Activated CD8-positive, alpha-beta memory T cell treated with anti-CD3 and anti-CD28 coated beads for 4 hours (primary cell): ENCODE measurements at places on chromosomes 1 and 21.

DNA sequence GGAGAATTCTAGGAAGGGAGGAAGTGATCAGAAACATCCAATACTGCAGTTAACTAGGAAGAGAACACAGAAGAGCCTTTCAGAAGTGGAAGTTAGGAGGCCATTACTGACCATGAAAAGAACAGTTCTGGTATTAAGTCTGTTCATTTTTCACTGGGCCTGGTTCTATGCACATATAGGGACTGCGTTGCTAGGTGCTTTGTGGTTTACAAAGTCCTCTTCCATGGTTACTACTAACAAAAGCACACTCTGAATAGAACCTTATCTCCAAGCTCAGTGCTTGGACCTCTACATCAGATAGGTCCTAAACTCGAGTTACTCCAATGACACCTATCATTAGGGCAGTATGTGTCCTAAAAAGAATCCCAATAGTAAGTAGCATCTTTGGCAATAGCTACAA is 75.4 kb downstream of the RPAP2 start:
- DNase-seq: no peak

- no peak for DNase-seq
These were observed 199.5 kb downstream of the LRRIQ3 start for GRCh38 chr1:73998348-73998959.

- no peak for DNase-seq
These were observed 331.5 kb upstream of the AJAP1 start for GRCh38 chr1:4322881-4323280.

- no peak for DNase-seq
These were observed 254.9 kb upstream of the CACYBP start for GRCh38 chr1:174744886-174745285.

GRCh38 chr1:194723067-194723466 is 1536.7 kb upstream of the B3GALT2 start:
- no peak for DNase-seq

- DNase-seq: no peak
These were observed 14.9 kb upstream of the AGT start for GRCh38 chr1:230728710-230729392.

DNA sequence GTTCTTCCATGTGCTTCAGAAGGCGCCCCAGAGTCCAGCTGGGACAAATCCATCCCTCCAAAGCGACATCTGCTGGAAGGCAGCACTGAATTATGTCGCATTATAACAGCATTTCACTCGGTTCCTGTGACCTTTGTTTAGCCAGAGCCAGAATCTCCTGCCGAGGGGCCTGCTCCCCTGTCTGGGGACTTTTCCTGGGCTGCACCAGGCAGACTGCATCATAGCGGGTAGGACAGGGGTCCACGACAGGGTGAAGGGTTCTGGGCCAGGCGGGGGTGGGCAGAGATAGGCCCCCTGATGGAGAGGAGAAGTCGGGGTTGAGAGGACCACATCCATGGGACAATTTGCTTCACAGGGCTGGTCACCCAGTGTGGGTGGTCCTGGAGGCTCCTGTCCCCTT is 276.9 kb downstream of the MATN1 start:
- DNase-seq: no peak

GRCh38 chr1:100511058-100511457 is 26.9 kb upstream of the GPR88 start:
- no peak for DNase-seq

GRCh38 chr1:214342525-214342924 is 61.6 kb downstream of the SMYD2 start:
- no peak for DNase-seq

DNA sequence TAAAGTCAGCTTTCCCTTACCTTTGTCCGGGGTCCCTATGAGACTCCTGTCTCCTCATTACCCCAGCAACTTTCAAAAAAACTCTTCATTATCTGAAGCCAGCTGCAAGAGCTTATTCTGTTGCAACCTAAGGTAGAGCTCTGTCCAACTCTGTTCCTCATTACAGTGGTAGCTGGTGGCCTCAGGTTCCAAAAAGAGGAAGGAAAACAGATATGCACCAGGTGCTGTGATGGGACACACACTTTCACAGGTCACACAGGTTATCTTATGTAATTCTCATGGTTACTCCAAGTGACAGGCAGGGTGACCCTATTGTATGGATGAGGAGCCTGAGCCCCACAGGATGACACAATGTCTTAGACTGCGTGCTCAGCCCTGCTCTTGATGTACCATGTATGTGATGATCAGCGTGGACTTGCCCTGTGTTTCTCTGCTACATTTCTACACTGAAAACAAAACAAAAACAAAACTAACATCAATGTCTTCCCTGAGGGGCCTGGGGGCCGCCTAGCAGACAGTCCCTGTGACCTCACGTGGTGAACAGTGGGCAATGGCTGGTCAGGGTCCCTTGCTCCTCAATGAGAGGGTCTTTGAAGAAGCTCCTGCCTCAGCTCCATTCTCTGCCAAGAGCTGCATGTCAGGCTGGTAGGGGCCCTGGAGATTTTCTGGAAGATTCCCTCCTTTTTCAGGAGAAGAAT is 9.7 kb upstream of the TENT5C start:
- DNase-seq: no peak

GRCh38 chr1:64135462-64136223 is 67.8 kb upstream of the UBE2U start:
- DNase-seq: no peak

DNA sequence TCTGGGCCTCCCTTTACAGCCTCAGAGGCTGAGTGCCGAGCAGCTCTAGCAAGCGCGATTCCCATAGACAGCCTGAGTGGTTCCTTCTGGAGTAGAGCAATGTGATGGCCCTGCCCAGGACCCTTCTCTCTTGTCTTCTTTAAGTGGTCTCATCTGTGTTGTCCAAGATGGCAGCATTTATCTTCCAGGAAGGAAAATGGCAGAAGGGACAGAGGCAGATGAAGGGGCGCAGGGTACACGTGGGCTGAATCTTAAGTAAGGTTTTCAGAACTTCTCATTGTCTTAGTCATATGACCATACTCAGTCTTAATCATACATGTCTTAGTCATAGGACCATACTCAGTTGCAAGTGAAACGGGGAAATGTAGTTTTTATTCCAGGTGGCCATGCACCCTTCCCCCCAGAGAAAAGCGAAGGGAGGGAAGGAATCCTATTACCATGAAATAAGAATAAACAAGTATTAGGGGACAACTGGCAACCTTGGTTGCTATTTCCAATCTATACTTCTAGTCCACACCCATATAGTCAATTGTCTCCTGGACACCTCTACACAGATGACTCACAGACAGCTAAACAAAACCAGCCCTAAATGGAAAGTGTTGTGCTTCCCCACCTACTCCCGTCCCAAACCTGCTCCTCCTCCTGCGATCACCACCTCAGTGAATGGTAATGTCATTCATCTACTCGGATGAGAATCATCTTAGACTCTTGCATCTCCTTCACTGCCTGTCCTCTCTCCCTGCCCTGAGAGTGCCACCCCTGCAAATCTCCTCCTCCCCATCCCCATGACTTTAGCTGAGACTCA is 13.3 kb downstream of the OVAAL start:
- DNase-seq: no peak

GRCh38 chr1:235888119-235888643 is 21.5 kb upstream of the LYST start:
- peak; percentile 49 for DNase-seq

- DNase-seq: no peak
These were observed 22.8 kb downstream of the TMCO4 start for GRCh38 chr1:19776933-19777332.

GRCh38 chr1:91603409-91603808 is 102.8 kb downstream of the CDC7 start:
- no peak for DNase-seq

DNA sequence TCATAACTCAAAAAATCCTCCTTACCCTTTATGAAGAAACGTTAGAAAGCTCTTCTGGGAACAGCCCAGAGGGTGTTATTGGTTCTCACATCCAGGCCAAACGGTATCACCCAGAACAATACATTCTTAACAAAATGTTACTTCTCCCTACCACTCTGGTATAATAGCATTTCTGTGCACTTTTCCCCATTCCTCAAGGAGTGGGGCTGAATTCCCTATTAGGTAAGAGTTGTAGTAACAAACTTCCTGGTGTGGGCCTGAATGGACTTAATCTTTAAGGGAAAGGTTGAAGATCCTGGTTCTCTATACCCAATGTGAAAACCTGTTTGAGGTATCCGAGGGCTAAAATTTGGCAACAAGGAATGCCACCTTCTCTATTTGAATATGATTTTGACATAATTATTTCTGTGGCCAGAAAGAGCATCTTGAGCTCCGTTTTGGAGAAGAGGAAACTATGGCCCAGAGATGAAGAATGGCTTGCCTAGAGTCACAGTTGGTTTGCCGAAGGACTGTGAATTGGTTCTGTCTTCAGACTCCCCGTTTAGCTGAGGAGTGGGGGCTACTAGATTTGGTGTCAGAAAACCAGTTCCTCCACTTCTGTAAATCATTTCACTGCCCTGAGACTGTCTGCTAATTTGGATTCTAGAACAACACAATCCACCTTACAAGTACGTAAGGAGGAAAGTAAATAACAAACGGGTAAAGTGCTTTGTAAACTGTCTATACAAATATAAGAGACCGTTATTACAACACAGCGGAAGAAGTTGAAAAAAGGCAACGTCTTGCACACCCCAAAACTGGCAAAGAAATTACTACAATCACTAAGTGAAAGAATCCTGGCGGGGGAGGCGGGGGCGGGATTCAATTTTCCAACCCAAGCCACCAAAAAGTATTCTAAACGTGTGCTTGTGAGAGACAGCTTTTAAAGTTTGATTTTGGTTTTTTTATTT is 2.3 kb downstream of the ANP32E start:
- peak; percentile 50 for DNase-seq

- DNase-seq: no peak
These were observed 190.2 kb downstream of the NR5A2 start for GRCh38 chr1:200217703-200218102.

DNA sequence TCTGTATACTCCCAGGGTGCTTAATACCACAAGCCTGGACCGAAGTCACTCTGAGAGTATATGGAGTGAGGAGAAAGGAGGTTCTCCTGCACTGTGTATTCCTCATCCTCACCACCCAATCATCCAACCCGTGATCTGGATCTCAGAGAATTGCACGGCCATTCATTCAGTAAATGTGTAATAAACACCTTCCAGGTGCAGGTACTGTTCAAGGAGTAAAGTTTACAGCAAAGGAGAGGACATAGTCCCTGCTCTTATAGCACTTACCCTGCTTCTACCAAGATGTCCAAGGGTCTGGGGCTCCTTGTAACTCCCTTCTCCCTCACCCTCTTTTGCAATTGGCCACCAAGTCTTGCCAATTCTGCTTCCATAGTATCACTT is 139.2 kb upstream of the JUN start:
- no peak for DNase-seq

- DNase-seq: no peak
These were observed 377.5 kb downstream of the GPATCH2 start for GRCh38 chr1:217253351-217253750.

- DNase-seq: no peak
These were observed at the start of gene S100A3 for GRCh38 chr1:153548722-153549688. TSS of gene S100A3 (minus strand) at chr1:153549258. CDS start at chr1:153548485, 773 bp downstream.

DNA sequence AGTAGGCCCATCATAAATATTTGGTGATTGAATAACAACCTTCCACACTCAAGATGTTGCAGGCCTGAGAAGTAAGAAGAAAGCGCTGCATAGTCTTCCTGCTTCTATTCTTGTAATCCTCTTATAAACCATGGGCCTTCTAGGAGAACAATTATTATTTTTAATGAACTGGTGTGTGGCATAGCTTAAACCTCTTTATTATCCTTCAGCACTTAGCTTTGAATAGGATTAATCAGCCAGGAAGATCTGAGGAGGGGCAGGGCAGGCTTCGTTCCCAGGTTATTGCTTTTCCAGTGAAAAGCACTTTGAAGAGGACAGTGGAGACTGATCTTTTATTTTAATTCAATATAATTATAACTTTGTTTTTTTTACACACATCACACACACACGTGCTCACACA is 42.3 kb downstream of the KIF26B start:
- no peak for DNase-seq

DNA sequence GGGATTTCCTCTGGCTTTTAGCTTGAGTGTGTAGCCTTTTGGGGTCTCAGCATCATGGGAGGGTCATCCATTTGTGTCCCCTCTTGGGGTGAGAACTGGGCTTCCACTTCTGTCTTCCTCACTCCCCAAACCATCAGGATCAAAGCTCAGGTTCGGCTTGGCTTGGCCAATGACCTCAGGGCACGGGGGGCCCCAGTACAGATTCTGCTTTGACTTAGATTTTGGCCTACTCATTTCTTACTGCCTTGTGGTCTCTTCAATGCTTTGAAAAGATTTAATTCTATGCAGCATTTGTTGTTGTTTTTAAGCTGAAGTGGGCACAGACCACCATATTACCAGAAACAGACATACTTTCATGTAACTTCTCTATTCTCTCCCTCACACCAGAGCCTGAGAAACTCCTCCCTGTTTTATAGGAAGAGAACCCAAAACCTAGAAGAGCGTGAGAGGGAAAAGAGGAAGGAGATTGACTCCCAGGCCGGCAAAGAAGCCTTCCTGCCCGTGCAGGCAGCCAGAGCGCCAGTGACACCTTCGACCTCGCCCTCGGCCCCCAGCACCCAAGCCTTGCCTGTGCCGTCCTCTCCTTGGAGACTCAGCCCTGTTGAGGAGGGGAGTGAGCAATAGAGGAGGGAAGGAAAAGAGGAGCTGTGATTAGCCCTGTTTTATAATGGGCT is 1.9 kb upstream of the S100A3 start:
- DNase-seq: no peak

DNA sequence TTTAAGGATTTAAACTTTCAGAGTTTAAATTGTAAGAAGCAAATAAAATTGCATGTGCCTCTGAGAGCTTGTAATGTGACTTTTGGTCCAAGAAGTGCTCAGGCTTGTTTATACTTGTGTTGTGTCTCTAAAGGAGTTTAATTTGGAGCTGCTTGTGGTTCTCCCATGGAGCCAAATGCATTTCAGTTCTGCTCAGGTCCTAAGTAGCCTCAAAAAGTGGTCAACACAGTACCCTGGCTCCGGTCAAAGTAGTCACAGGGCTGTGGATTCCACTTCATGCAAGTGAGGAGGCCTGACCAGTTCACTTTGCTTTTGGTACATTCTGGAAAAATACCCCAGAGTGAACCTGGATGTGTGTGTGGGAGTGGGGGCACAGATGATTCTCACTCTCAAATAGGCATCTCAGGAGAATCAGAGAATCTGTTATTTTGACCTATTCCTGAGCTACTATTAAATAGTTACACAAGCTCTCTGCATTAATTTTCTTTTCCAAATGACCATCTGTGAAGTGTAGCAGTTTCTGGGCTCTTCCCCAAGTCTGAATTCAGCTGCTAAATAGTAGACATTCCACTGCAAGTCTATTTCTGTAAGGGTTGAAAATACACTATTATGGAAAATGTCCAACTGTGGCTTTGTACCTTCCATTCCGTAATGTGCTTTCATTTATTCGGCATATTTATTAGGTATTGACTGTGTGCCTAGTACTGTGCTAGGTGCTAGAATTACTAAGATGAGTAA is 31.7 kb upstream of the AGO1 start:
- DNase-seq: no peak

GRCh38 chr1:180194546-180195207 is 35.4 kb upstream of the LHX4 start:
- no peak for DNase-seq

DNA sequence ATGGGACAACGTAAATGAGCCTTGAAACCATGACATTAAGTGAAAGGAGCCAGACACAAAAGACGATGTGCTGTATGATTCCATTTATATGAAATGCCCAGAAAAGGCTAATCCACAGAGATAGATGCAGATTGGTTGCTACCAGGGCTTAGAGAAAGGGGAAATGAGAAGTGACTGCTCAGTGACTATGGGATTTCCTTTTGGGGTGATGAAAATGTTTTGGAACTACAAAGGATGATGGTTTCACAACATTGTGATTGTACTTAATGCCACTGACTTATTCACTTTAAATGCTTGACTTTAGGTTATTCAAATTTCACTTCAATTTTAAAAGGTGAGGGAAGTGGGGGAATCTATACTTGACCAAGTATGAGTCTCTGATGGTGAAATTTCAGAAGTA is 414.3 kb downstream of the SETD4 start:
- DNase-seq: no peak
